ENCODE measurements at places on chromosomes 11 and 22.

- DNase-seq: no peak
Measured at GRCh38 chr11:20351751-20352262, 11.7 kb upstream of the HTATIP2 start.

GRCh38 chr22:36285545-36285944 is 32.6 kb downstream of the APOL1 start:
- no peak for DNase-seq

DNA sequence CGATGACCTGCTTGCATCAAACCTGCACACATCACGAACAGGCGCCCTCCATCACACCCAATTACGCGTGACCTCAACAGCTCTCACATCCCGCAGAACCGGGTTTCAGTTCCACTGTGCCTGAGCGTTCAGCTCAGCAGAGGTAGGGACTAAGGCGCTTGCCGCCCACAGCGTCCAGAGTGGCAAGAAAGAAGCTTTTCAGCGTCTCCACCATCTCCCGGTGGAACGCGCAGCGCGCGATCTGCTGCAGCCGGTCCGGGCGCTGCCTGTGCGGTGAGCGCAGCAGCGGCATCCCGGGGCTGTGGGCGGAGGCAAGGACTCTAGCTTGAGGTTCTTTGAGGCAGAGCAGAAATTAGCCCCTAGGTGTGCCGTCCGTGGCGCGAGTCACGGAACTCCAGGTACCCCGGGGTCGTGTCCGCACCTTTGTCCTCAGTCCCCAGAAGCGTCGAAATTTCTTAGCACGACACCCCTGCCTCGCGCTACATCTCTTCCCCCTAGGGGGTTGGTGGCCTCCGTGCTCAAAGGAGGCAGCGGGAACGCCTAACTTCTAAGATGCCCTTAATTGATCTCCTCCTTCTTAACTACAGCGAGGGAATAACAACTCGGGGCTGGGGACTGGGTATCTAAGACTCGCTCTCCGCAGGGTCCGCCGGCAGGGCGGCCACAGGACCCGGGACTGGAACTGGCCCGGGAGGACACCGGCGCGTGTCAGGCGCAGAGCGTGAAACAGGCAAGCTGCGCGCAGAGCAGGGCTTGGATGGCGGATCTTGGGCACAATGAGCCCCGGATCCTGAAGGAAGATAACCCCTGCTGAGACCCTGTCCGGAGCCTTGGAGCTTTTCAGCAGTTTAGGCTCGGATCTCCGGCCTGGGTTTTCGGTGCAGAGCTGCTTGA is 1.7 kb upstream of the CALCA start:
- DNase-seq: no peak

GRCh38 chr11:102637731-102638130 is 12.6 kb upstream of the MMP20 start:
- no peak for DNase-seq

DNA sequence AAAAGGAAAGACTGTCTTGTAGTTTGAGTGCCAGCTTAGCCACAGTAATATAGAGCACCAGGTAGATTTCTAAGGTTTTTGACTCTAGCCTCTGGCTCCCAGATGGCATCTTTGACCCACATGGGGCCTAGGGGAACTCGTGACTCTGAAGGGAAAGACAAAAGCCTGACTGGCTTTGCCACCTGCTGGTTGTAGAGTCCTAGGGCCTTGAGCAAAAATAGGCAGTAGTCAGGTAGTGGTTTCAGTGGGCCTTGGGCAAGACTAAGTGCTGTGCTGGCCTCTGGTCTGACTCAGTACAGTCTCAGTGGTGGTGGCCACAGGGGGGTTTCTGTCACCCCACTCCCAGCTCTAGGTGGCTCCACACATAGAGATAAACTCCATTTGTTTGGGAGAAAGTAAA is 349.4 kb downstream of the FAM181B start:
- DNase-seq: no peak

GRCh38 chr11:14746857-14747395 is 103.3 kb downstream of the PDE3B start:
- DNase-seq: no peak

DNA sequence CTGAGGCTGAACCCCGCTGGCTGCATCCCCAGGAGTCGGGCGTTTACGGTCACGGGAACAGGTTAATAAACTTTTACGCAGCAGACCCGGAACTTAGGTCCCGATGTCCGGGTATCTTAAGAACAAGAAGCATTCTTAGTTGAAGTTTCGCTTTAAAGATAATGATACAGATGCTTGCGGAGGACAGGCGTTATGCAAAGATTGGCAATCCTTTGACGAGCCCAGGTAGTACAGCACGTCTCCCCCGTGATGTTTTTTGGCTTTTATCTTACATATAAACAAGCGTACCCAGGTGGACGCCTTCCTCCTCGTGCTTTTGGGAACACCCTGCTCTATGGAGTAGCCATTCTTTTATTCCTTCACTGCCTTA is 871 bp upstream of the TOLLIP start:
- no peak for DNase-seq

DNA sequence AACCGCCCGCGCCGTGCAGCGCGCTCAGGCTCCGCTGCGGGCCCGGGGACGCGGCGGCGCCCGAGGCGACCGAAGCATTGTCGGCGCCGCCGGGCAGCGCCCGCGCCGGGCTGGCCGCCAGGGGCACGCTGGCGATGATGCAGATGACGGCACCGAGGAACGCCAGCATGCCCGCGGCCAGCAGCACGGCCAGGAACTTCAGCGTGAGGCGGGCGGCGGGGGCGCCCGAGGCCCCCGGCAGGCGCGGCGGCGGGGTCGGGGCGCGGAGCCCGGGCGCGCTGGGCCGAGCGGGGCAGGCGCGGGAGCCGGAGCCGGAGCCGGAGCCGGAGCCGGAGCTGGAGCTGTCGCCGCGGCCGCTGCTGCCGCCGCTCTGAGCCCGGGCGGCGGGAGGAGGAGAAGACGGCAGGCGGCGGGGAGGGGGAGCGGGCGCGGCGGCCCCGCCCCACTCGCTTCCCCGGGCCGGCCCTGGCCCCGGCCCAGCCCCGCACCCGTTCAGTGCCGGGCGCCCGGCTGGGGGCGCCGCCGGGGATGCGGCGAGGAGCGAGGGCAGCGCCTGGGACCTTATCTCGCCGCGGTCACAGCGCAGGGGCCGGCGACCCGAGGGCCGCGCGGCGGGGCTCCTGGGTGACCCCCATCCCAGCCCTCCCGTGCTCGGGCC is at the start of gene NPTXR:
NPTXR (minus strand) TSS at position 372 of the 658 bp plus-strand sequence.
- DNase-seq: no peak

DNA sequence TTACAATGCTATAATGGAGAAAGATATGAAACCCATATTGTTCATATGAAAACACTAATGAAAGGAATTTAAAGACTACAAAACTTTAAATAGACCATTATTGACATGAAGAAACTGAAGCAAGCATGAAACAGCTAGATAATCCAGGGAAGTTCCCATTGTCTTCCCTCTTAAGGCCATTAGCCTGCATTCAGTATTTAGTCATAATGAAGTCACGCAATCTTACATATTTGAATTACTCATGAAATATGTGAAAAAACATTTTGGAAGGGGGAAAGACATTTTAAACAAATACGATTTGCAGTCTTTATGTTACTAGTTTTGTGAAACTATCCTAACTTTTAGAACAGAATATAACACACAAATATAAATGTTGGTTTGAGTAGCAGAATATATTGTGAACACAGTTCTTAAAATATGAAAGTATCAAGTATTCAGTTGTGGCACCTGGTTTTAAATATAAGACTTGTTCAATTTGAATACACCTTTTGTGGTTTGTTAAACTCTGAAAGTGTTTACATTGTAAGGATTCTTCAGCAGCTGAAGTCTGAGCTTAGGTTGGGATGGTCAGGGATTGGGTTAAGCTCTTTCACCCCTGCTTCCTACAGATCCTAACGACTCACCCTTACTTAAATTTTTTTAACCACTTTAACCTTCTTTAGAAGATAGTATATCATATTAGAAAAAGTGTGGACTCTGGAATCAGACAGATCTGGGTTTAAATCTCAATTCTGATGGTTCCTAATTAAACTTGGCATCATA is 500.3 kb upstream of the TENM4 start:
- DNase-seq: no peak

DNA sequence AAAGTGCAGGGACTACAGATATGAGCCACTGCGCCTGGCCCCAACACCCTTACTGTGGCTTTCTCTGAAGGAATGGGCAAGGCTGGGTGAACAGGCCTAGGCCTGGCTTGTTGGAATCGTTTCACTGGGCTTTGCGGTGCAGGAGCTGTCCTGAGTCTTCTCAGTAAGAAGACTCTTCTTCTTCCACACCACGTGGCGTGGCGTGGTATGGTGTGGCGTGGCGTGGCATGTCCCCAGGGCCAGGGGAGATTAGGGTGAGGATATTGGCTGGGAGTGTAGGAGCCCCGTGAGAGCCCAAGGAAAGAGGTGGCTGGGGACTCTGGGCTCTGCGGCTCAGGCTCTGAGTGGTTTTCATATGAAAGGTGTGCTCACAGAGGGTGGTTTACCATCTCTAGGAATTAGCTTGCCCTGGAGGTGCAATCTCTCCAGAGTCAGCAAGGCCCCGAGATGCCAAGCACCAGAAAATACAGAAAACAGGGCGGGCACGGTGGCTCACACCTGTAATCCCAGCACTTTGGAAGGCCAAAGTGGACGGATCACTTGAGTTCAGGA is 70.7 kb downstream of the PARVB start:
- DNase-seq: no peak

- DNase-seq: no peak
Measured at GRCh38 chr11:93194673-93195291, 3.0 kb downstream of the SLC36A4 start.

DNA sequence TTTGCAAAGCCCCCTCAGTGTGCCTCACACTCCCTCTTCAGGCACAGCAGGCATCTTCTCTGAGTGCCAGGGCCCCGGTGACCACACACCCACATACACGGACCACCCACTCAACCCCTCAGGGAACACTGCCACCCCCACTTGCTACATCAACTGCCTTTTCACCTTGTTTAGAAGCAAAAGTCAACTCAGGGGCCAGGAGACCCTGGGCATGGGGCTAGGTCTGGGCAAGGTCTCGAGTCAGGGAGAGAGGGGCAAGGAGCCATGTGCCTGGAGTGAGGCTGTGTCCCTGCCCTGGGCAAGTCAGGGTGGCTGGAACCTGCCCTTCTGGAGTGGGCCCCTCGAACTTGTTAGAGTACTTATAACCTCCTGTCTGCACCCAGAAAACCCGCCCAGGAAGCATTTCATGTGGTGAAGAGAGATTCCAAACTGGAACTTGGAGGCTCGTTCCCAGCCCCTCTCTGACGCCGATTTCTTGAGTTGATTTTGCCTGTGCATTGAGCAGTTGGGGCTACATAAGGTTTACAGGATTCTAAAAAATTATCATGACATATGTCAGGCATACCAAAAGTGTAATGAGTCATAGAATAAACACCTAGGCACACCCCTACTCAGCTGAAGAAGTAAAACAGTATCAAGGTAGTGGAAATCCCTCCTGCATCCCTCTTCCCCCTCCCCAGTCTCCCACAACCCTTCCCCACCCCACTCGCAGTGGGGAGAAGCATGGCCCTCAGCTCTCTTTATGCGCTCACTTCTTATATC is 74.3 kb downstream of the MYEOV start:
- DNase-seq: no peak

DNA sequence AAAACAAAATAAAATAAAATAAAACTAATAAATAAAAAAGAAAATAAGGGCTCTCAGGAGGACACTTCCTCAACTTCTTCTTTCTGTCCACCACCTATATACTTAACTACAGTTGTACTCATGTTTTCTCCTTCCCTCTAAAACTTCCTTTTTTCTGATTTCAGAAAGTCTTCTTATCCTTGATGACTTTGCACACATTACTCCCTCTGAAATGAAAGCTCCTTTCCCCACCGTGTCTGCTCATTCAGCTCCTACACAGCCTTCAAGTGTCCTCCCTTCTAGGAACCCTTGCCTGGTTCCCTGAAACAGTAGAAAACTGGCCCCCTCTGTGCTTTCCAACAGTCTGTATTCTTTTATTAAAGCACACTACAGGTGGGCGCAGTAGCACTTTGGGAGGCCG is 18.3 kb upstream of the DDX17 start:
- no peak for DNase-seq

DNA sequence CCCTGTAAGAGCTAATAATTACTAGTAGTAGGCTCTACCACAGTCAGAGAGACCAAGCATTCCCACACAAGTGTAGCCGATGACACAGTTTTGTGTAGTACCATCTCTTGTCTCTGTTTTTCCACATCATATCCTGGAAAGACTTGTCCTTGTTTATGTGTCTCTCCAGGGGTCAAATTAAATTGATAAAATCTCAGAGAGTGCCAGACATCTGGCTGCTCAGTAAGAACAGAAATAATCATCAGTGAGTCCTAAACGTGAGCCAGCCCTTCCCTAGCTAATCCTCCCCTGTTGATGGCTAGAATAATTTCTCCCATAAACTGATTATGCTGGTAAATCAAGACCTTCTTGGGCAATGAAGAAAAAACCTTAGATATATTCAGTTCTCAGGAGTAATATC is 111.4 kb upstream of the GRAMD1B start:
- no peak for DNase-seq

DNA sequence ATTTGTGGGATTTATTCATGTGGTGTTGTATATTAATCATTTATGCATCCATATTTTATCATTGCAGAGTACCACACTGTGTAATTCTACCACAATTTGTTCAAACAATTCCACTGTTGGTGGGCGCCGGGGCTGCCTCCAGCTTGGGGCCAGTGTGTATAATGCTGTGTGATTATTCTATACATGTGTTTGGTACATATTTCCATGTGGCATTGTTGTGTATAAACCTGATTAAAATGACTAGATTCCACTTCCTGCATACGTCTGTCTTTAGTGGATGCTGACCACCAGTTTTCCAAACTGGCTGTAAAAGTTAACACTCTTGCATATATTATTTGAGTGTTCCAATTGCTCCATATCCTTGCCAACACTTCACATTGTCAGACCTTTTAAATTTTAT is 1213.8 kb downstream of the TBC1D22A start:
- no peak for DNase-seq

- DNase-seq: no peak
Measured at GRCh38 chr11:106962995-106963394, 55.3 kb downstream of the GUCY1A2 start.

GRCh38 chr11:64395545-64396078 is 36.6 kb downstream of the RPS6KA4 start:
- DNase-seq: no peak

DNA sequence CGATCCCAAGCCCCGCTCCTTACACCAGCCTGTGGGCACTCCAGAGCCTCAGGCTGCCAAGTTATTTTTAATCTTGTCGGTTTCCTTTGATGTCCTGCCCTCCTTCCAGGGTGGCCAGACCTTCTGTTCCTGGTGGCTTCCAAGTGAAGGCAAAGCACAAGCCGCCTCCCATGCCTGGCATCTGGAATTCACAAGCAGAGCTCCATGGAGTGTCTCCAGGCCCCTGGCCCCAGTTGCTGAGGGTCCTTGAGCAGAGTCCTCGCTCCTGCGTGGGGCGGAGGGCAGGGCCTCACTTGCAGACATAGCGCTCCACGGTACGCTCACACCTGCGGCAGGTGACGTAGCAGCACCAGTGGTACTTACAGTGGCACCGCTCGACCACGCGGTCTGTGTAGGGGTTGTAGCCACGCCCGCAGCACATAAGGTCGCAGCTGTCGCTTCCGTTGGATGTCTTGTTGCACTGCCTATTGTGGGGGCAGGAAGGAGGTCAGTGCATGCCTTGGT is 19.5 kb downstream of the WNT11 start:
- peak; percentile 16 for DNase-seq

GRCh38 chr11:134142536-134142935 is 73.7 kb downstream of the JAM3 start:
- no peak for DNase-seq

GRCh38 chr22:22061085-22062077 is 78.8 kb upstream of the TOP3B start:
- peak; percentile 40 for DNase-seq

GRCh38 chr11:64560941-64561340 is 30.1 kb upstream of the SLC22A12 start:
- no peak for DNase-seq
